ENCODE measurements at places on chromosomes 4 and X. TPM values are rescaled to one million over a fixed set of nuclear protein-coding genes. Genes with fewer than 3 reads are reported as not detected.

Gene KLHL34
- total RNA-seq, result not detected

Gene MAGEA12
- total RNA-seq, result not detected

Gene RPS6KA6
- total RNA-seq, result 1.1 TPM

Gene MGAT4D
- total RNA-seq, result not detected

Gene P2RY8
- not detected for total RNA-seq

Gene DUSP21
- not detected for total RNA-seq

Gene LINC00632
- total RNA-seq, result 7.3 TPM

Gene LONRF3
- not detected for total RNA-seq

Gene DRD5
- not detected for total RNA-seq

Gene GYG2
- 0.73 TPM for total RNA-seq

Gene PABPC4L
- total RNA-seq, result under 0.01 TPM

Gene ASMT
- not detected for total RNA-seq

Gene ZAR1
- not detected for total RNA-seq

Gene GAGE2A
- not detected for total RNA-seq

Gene OFD1
- total RNA-seq, result 10.8 TPM

Gene MID2
- 12.9 TPM for total RNA-seq

Gene CWH43
- total RNA-seq, result not detected

Gene CRMP1
- total RNA-seq, result not detected

Gene RADX
- 6.1 TPM for total RNA-seq

Gene HDAC6
- total RNA-seq, result 30.5 TPM

Gene CYBB
- not detected for total RNA-seq

Gene HGFAC
- not detected for total RNA-seq

Gene SPOCK3
- total RNA-seq, result not detected

Gene CCSER1
- total RNA-seq, result not detected

Gene PNMA5
- not detected for total RNA-seq

Gene NPY2R
- under 0.01 TPM for total RNA-seq

Gene PITX2
- total RNA-seq, result 0.59 TPM

Gene UCHL1
- total RNA-seq, result 314 TPM

Gene ERAS
- 0.37 TPM for total RNA-seq

Gene TMEM255A
- total RNA-seq, result under 0.01 TPM

Gene BST1
- total RNA-seq, result 5.9 TPM

Gene SHOX
- not detected for total RNA-seq

Gene PRR27
- not detected for total RNA-seq

Gene ZBTB49
- 5.1 TPM for total RNA-seq

Gene ZMAT1
- total RNA-seq, result 0.37 TPM

Gene RAI2
- total RNA-seq, result 0.78 TPM

Gene CTAG1A
- not detected for total RNA-seq

Gene RGN
- 0.98 TPM for total RNA-seq

Gene SSX3
- total RNA-seq, result not detected

Gene GASK1B
- 57.3 TPM for total RNA-seq

Gene RENBP
- 3.7 TPM for total RNA-seq

Gene EFHC2
- total RNA-seq, result 0.37 TPM

Gene NAP1L3
- total RNA-seq, result 1.1 TPM

Gene NAP1L2
- total RNA-seq, result under 0.01 TPM

Gene RELL1
- total RNA-seq, result 45.5 TPM

Gene TMPRSS11D
- total RNA-seq, result not detected

Gene NLGN4X
- total RNA-seq, result not detected

Gene RBM47
- total RNA-seq, result 0.98 TPM

Measured in subcutaneous preadipocyte (primary cell).